ENCODE measurements at places on chromosomes 1 and 21.

GRCh38 chr1:4003846-4004505 lies 103.9 kb upstream of the C1orf174 start:
- DNase-seq, result no peak

DNA sequence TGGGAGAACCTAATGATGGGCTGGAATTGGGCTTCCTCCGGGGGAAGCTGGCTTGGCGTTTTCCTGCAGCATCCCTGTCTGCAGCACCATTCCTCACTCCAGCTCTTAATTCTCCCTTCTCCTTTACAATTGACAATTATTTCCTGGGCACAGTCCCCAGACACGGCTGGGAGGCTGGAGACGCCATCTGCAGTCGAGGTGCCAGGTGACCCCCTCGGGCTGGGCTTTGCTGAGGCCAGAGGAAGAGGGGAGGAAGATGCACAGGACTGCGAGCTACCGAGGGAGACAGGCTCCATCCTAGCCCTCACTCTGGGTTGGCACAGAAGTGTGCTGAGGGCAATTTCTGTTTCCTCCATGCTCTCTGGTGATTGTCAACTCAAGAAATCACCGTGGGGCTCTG lies 453.8 kb downstream of the PTPRU start:
- no peak for DNase-seq

- DNase-seq, result peak; percentile 3
These were observed 100.6 kb downstream of the CRYAA start for GRCh38 chr21:43269440-43269839.

GRCh38 chr1:43947061-43947873 lies 517 bp downstream of the IPO13 start:
- no peak for DNase-seq

- DNase-seq, result peak; percentile 64
These were observed 83.6 kb downstream of the ST6GALNAC3 start for GRCh38 chr1:76158126-76158525.
